ENCODE measurements at places on chromosomes 4 and X.

GRCh38 chrX:69995362-69996112 lies 54.2 kb downstream of the AWAT2 start:
- no peak for DNase-seq

DNA sequence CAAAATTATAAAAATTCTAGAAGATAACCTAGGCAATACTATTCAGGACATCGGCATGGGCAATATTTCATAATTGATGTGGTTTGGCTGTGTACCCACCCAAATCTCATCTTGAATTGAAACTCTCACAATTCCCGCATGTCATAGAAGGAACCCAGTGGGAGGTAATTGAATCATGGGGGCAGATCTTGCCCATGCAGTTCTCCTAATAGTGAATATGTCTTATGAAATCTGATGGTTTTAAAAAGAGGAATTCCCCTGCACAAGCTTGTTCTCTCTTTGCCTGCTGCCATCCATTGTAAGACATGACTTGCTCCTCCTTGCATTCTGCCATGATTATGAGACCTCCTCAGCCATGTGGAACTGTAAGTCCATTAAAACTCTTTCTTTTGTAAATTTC lies 77.7 kb downstream of the DDX60 start:
- DNase-seq, result no peak

- no peak for DNase-seq
Measured at GRCh38 chrX:119646515-119646914, 40.3 kb upstream of the NKRF start.

GRCh38 chrX:39176105-39176504 lies 374.8 kb downstream of the MID1IP1 start:
- no peak for DNase-seq

GRCh38 chr4:99855678-99856077 lies 38.5 kb downstream of the LAMTOR3 start:
- DNase-seq, result no peak

DNA sequence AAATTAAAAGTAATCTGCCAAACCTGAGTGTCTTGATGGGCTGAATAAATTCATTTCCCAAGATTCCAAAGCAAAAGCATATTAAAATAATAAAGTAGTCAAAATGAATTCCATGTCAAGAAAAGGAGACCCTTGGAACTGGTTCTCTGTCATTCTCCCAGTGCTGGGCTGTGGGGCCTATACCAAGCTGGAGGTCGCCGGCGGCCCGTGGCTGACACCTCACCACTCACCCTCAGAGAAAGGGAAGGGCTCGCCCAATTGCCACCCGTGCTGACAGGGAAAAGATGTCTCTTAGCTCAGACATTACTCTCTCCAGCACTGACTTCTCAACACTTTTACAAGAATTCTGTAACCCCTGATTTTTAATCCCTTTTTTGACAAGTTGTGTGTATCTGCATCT lies 51.7 kb downstream of the GATB start:
- no peak for DNase-seq

- DNase-seq, result no peak
Measured at GRCh38 chr4:168758351-168758876, 251.6 kb downstream of the CBR4 start.

DNA sequence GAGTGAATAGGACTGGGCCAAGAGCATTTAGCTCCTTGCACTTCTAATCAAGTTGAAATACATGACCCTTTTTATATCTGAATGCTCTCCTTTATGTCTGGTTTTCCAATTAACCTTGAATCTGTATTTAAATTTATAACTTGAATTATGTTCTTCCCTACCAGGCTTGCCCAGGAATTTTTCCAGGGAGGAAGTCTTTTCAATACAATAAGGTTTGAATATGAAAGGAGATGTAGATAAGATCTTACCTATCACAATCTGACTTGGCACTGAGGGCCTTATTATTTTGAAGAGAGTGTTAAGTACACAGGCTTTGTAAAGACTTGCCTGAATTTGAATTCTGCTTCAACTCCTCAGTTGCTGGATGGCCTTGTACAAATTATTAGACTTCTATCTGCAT lies 555.7 kb downstream of the PCDH7 start:
- DNase-seq, result no peak

DNA sequence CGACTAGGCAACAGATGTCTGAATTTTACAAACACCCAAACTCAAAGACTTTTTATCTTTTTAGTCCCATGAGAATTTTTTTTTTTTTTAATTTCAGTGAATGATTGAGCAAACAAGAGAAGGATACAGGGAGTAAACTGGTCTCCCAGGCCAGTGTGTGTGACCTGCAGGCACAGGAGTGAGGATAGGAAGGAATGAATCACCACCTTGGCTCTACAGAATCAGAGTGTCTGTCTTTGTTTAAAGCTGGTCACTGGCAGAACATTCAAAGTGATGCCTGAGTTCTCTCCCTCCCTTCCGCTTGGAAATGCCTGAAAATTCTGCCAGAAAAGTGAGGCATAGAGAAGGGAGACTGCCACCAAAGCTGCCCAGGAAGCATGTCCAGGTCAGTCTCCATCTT lies 69.5 kb downstream of the PARM1 start:
- no peak for DNase-seq

DNA sequence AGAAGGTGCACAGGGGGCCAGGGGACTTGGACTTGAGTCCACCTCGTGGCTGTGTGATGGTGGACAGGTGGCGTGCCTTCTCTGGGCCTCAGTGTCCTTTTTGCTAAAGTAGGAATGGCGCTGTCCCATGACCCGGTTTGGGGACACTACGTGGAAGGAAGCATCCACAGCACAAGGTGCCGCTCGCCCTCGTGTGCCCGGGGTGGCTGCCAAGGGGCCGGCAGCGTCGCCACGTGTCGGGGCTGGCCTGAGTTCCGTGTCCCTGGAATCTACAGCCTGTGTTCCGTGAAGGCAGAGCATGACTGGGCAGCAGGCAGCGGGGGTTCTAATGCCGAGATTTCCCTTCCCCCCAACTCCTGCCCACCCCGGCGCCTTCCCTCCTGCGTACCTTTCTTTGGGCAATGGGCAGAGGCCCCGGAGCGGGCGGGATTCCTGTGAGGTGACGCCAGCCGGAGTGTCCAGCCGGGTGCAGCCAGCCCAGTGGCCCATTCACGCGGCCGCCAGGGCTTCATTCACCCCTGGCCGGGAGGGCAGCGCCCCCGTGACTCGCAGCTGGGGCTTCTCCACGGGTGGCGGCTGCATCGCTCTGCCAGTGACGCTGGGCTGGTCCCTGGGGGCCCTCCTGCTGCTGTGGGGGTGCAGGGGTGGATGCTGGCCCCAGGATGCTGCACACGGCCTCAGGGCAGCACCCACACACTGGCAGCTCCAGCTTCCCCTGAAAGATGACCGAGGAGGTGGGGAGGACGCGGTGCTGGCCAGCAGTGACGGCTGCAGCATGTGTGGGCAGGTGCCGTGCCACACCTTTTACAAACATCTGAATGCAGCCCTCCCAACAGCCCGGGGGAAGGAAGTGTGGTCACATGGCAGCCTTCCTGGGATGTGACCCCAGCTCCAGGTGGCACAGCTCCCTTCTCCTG lies 21.2 kb downstream of the DOK7 start:
- DNase-seq, result no peak

DNA sequence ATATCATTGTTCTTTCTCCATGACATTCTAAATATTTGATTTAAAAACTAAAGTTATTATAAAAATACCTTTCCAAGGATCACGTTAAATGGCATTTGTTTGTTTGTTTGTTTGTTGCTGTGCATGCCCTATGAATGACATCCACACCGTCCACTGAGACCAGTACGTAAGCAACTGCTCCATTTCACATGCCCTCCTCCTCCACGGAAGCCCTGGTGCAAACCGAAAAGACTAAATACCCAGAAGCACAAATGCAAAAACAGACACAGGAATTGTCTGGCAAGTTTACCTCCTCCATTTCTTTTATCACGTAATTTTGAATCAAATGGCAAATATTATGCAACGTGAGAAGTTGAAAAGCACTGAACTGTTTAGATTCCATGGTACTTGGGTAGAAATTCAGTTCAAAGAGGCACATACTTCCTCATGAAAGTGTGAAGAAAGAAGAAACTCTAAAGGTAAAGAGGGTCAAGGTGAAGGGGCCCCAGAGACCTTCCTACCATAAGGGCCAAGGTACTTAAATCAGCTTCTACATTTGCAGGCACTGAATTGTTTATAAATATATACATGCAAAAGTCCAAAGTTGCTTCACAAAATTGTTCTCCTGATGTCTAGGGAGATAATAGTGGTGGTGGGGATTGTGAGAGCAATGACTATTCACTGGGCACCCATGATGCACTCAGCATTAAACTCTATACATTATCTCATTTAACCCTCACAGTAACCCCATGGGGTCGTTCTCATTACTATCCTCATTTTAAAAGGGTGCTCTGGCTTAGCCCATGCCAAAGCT lies 23.4 kb downstream of the IRF2 start:
- DNase-seq, result no peak

- no peak for DNase-seq
Measured at GRCh38 chr4:26574563-26574962, 9.3 kb upstream of the TBC1D19 start.

DNA sequence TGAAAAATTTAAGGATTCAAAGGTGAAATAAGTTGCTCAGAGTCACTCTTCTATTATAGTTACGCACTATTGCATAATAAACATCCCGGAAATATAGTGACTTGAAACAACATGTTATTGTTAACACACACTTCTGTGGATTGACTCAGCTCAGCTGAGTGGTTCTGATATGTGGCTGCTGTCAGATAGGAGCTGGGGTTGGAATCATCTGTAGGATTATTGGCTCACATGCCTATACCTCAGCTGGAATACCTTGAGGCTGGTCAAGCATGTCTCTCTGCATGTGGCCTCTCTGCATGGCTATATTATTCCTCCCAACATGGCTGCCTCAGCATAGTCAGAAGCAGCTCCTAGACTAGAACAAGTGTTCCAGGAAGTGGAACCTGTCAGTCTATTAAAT lies 486.7 kb upstream of the MAGEB2 start:
- no peak for DNase-seq

DNA sequence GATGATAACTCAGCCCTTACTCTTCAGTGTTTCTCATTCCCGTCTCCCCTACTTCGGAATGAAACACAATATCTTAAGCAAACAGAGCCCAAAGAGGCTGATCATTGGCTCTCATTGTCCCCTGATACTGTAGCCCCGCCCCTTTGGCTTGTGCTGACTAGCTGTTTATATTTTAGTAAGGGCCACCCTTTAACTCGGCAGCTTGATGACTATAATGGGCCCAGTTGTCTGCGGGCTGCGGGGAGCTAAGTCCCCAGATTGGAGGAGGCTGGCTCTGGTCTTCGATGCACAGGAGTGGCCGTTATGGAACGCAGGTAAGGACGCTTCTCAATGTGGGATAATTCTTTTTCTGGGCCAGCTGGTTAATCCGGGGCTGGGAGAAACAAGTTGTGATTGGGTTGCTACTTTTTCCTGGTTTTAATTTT lies at the start of gene TRIM2:
Gene TRIM2 (plus strand): TSS at position 197 of the 425 bp plus-strand sequence. CDS start 88 bp downstream, at position 285.
- DNase-seq, result no peak

GRCh38 chr4:1588306-1588705 lies 95.8 kb downstream of the FAM53A start:
- DNase-seq, result no peak

- no peak for DNase-seq
Measured at GRCh38 chrX:80810365-80810978, 795 bp upstream of the BRWD3 start.

GRCh38 chr4:82084747-82085146 lies 289.0 kb downstream of the HNRNPD start:
- no peak for DNase-seq

DNA sequence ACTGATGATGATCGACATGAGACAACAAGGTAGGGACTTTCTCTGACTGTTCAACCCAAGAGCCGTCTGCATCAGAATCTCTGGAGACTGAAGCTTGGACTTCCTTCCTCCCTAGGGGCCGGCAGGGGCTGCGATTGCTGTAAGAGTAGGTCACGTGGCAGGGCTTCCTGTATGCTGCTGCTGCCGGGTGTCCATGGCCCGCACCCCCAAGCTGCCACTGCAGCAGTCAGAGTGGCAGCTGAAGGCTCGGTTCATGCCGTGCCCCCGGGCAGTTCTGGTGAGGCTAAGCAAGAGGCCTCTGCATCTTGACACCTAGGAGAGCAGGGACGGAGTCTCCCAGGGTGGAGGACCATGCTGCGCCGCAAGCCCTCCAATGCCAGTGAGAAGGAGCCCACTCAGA lies at the start of gene SASH3:
Gene SASH3 (plus strand): TSS at position 203 of the 400 bp plus-strand sequence. CDS start 149 bp downstream, at position 352.
- DNase-seq, result no peak

- no peak for DNase-seq
Measured at GRCh38 chr4:40731792-40732245, 17.9 kb upstream of the NSUN7 start.

DNA sequence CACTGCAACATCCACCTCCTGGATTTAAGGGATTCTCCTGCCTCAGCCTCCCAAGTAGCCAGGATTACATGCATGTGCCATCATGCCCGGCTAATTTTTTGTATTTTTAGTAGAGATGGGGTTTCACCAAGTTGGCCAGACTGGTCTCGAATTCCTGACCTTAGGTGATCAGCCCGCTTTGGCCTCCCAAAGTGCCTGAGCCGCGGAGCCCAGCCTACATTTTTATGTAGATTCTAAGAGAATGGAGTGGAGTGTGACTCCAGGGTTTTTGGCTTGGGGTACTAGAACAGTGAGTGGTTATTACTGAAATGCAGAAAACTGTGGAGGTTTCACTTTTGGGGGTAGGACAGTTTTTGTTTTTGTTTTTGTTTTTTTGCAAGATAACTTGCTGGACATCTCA lies 806.0 kb downstream of the ADGRL3 start:
- no peak for DNase-seq

DNA sequence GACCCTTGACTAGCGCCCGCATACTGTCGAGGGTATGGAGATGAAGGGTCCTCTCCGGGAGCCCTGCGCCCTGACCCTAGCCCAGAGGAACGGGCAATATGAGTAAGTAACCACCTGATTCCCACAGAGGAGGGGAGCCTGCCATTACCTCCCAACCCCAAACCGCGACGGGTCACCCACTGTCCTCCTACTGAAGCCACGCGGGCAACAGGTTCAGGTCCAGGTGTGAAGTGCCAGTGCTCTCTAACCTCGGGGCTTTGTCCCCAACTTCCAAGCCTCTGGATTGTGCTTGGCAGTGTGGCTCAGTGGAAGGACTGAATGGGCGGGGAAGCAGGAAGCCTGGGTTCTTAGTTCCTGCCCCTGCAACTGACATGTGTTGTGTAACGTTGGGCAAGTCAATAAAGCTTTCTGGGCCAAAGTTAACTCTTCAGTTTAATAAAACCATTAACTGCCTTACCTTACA lies 694 bp downstream of the OCRL start:
- no peak for DNase-seq

DNA sequence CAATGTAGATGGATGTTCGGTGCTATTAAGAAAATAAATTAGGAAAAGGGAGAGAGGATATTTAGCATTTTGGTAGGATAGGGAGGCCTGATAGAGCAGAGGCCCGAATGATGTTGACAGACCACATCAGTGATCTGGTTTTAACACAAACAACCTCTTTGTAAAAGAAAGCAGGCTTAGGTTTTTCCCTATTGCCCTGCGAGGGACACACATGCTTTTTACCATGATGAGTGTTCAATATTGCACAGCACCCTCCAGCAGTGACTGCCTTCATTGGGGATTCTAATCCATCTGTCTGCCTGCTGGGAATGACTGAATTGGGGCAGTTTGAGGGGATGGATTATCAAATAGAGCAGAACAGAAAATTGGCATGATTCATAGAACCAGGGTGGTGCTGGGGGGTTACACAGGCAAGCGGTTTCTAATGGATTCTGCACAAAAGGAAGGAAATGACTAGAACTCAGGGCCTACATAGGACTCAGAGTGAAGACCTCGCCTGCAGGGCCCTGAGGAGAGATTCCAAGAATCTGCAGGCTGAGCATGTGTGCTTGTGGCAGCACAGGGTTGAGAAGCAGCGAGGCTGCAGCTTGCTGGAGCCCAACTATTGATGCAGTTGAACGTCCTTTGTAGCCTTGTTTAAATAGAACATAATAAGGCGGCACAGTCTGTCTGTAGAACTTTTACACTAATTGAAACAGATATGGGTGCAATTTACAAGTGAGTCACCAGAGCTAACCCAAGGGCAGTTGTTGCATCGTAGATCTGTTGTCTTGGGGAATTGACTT lies 58.0 kb downstream of the RHOH start:
- DNase-seq, result no peak

Measured in cortex of kidney (tissue), 1 donor.